ENCODE measurements at places on chromosomes 3 and 15. TPM values are rescaled to one million over a fixed set of nuclear protein-coding genes. Genes with fewer than 3 reads are reported as not detected.

Gene WWTR1
- total RNA-seq: 111 TPM

DNA sequence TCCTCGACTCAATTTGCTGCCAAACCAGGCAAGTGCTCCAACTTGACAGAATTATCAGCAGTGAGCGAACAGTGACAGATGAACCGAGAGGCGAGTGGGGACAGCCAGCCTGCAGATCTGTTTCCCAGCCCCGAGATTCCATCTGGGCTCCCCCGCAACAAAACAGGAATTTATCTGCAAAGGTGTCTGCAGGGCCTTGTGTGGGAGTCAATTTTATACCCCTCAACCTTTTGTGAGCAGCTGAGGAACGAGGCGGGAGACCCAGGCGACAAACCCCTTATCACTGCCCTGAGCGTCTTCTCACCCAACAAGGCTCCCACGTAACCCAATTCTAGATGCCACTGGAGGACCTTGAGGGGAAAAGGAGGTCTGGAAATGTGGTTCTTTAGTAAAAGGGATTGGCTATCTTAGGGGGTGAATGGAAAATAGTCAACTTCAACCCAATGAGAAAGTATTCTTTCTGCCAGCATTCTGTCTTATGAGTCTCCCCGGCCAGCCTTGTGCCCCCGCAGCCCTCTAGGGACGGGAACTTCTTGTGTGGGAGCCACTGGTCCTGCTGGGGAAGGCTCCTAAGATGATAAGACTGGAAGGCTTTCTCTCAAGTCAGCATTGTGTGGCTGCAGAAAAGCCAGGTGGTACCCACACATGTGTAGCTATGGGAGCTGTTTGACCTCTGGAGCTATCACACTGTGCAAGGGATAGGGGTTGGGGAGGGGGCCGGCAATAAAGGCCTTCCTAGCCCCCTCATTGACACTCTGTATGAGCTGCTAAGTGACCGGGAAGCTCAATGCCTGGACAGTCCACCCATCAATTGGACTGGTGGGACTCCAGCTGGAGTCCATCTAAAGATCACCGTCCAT, 527.9 kb downstream of the SHQ1 start:
- H3K27me3 ChIP-seq: peaks cover 8% of the 10 kb centered on the region
- no peak overlapping the region for H3K4me3 ChIP-seq
- no peak overlapping the region for H3K27ac ChIP-seq
- H3K4me1 ChIP-seq: peaks cover 37% of the 10 kb centered on the region
- H3K36me3 ChIP-seq: no peaks in the 10 kb centered on the region

- H3K27me3 ChIP-seq: no peaks in the 10 kb centered on the region
- H3K4me1 ChIP-seq: peaks cover 75% of the 10 kb centered on the region
- no peak for DNase-seq
- no peak overlapping the region for H3K4me3 ChIP-seq
These were observed 82.8 kb downstream of the SMAD3 start for GRCh38 chr15:67148196-67148701.

DNA sequence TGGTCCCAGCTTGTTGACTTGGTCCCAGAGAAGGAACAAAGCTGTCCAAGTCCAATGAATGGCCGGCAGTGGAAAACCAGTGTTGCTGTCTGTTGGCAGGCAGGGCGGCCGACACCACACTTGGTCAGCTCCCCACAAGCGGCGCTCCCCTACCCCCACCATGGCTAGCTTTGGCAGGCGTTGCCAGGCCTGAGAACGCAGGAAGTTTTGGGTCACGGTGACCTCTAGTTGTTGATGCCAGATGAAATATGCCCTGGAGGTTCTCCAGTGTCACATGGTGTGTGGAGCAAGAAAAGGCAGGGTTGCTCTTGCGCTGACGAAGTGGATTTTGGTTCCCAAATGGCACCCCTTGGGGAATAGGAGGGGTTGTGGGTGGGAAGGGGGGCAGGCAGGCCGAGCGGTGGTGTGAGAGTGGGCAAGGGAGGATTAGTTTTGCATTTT, 72.7 kb upstream of the TPRG1 start:
- no peaks in the 10 kb centered on the region for H3K27me3 ChIP-seq
- H3K36me3 ChIP-seq: no peaks in the 10 kb centered on the region
- H3K27ac ChIP-seq: no peak overlapping the region
- peak; percentile 65 for DNase-seq
- no peaks in the 10 kb centered on the region for H3K4me1 ChIP-seq

Data from chondrocyte (in vitro differentiated cells).